ENCODE measurements at places on chromosomes 2 and 18. TPM values are rescaled to one million over a fixed set of nuclear protein-coding genes. Genes with fewer than 3 reads are reported as not detected.

DNA sequence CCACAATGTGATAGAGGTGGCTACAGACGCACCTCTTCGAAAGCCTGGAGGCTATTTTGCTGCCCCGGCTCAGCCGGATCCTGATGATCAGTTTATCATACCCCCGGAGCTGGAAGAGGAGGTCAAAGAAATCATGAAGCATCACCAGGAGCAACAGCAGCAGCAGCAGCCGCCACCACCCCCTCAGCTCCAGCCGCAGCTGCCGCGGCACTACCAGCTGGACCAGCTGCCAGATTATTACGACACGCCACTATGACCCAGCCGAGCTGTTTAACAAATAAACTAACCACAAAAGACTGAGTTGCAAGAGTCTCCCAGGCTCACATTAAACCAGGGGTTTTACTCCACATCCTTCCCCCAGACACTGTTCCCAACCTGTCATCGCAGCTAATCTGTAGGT lies 263.8 kb downstream of the PHLPP1 start:
- DNase-seq: peak; percentile 31

GRCh38 chr2:118853651-118854291 lies 6.3 kb upstream of the EN1 start:
- DNase-seq: no peak

GRCh38 chr2:9972621-9973479 lies 21.4 kb downstream of the GRHL1 start:
- DNase-seq: no peak

GRCh38 chr2:64283641-64284361 lies 139.6 kb upstream of the PELI1 start:
- no peak for DNase-seq

DNA sequence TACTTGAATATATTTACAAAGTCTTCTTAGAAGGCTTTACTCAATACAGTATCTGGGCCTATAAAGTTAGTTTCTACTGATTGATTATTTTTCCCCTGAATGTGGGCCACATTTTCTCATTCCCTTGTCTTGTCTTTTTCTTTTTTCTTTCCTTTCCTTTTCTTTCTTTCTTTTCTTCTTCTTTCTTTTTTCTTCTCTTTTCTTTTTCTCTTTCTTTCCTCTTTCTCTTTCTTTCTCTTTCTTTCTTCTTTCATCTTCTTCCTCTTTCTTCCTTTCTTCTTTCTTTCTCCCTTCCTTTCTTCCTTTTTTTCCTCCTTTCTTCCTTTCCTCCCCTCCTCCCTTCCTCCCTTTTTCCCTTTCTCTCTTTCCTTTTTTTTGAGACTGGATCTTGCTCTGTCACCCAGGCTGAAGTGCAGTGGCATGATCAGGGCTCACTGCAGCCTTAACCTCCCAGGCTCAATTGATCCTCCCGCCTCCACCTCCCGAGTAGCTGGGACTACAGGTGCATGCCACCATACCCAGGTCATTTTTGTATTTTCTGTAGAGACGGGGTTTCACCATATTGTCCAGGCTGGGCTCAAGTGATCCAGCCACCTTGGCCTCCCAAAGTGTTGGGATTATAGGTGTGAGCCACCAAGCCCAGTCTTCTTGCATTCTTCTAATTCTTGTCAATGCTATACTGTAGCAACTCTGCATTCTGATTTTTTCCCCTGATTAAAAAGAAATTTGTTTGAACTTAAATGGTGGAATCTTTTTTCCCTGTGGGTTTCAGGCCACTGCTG lies 133.1 kb upstream of the FBXO11 start:
- DNase-seq: no peak

- DNase-seq: no peak
Observed at GRCh38 chr2:223865124-223865523, 27.7 kb upstream of the AP1S3 start.

DNA sequence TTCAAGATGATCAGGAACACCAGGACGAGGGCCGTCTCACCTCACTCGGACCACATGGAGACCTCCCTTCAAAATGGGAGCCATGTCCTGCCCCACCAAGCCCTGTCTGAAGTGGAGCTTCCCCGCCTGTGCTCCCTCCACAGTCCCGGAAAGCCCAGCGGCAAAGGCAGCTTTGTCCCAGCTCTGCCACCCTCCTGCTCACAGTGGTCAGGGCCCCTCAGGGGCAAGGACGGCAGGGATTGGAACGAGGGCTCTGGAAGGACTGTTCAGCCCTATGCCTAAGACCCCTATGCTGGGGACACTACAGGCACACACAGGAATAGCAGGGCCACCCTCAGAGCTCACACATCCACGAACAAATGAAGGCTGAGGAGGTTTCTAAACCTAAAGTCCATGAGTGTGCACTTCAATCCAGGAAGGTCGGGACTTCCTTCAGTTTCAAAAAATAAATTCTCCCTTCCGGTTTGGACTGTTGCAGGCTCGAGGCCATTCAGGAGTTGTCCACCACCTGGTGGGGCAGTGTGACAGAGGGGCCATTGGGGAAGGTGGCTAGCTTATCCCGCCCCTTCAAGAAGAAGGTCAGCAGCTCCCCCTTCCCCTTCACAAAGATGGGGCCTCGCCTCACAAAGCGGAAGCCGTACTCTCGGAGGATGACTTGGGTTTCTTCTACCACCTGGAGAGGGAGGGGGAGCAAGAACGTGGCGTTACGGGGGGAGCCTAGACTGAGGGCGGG lies 26.4 kb downstream of the CENPO start:
- no peak for DNase-seq

The UGT1A1 gene
- 7.0 TPM for total RNA-seq

DNA sequence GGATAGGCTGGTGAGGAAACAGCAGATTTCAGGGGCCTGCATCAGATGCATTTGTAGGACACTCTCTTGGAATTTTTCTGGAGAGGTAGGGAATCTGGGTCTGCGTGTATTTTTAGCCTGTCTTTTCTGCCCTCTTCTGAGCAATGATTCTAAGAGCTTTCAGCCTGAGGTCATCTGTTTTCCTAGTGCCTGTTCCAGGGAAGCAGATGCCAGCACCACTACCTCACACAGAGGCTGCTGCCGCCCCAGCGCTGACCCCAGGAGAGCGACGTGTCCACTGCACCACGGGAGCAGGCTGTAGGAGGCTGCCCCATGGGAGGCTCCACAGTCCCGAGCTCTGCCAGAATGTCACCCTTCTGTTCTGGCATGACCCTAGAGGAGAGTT lies 316.5 kb downstream of the CYP26B1 start:
- DNase-seq: no peak

The AQP4 gene
- total RNA-seq: not detected

GRCh38 chr2:3112553-3112952 lies 265.1 kb downstream of the EIPR1 start:
- no peak for DNase-seq

DNA sequence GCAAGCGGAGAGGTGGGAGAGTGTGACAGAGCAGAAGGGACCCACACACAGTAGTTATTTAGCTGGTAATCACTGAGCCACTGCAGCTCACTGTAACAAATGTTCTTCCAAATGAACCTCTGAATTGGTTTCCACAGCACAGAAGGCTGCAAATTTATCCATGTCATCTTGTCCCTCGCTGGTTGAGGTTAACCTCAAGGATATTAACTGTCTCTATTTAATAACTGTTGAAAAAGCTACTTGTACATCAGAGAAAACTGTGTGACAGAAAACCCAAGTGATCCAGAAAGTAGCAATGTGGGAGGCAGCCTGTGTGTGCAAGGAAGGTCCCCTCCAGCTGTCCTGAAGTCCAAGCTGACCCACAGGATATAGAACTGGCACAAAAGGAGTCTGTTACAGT lies 153.6 kb downstream of the DSEL start:
- DNase-seq: no peak

The UGT1A5 gene
- 2.1 TPM for total RNA-seq

The CYP26B1 gene
- total RNA-seq: 2.5 TPM

- no peak for DNase-seq
Observed at GRCh38 chr2:114009205-114009944, 119.5 kb downstream of the ACTR3 start.

DNA sequence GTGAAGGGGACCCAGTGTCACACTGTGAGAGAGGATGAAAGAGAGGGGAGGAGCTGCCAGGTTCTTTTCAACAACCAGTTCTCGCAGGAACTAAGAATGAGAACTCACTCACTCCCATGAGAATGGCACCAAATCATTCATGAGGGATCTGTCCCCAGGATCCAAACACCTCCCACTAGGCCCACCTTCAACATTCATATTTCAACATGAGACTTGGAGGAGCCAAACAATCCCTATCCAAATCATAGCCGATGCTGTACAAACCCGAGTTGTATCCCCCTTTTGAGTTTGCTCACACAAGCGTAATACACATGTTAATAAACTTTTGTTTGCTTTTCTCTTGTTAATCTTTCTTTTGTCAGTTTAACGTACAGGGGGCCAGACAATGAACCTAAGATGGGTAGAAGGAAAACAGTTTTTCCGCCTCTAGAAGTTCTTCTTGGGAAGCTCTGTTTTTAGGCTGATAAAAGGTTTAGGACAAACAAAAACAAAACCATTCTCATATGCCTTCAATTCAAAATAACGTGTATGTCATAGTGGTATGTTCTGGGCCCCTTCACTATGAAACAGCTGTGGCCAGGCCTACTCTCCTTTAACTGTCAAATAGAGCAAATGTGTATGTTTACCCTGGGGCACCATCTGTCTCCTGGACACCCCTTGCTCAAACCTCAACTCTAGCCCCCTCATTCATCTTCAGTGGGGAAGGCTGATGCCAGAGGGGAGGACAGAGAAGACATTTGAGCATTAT lies 9.1 kb upstream of the TMEM37 start:
- DNase-seq: no peak

The ICOS gene
- 0.36 TPM for total RNA-seq

The SFT2D3 gene
- 8.8 TPM for total RNA-seq

DNA sequence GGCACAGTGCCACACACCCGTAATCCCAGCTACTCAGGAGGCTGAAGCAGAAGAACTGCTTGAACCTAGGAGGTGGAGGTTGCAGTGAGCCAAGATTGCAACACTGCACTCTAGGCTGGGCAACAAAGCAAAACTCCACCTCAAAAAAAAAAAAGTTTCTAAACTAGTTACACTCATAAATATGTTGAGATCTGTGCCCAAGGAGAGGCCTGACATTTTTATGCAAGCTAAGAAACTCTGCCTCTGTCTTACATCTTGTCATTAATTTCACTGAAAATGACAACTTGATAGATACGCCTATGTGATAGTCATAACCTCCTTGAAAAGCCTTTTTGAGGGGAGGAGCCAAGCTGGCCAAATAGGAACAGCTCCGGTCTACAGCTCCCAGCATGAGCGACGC lies 412.7 kb downstream of the STK39 start:
- no peak for DNase-seq

DNA sequence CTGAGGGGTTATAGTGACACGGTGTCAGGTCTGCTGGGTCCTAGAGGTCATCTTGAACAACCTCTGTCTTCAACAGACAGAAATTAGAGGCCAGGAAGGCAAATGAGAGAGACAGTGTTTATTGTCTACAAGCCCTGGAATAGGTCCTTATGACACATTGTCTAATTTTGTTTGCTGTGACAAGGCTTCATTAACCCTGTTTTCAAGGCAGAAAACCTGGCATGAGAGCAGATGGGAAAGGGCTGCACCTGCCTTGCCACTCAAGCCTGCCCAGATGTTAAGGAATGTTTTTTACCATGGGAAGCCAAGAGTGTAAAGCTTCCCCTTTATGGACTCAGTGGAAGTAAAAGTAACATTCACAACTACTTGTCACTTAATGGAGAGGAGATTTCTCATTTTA lies 275.3 kb downstream of the KCNS3 start:
- DNase-seq: no peak

GRCh38 chr2:96090196-96090926 lies 26.0 kb downstream of the ADRA2B start:
- no peak for DNase-seq

DNA sequence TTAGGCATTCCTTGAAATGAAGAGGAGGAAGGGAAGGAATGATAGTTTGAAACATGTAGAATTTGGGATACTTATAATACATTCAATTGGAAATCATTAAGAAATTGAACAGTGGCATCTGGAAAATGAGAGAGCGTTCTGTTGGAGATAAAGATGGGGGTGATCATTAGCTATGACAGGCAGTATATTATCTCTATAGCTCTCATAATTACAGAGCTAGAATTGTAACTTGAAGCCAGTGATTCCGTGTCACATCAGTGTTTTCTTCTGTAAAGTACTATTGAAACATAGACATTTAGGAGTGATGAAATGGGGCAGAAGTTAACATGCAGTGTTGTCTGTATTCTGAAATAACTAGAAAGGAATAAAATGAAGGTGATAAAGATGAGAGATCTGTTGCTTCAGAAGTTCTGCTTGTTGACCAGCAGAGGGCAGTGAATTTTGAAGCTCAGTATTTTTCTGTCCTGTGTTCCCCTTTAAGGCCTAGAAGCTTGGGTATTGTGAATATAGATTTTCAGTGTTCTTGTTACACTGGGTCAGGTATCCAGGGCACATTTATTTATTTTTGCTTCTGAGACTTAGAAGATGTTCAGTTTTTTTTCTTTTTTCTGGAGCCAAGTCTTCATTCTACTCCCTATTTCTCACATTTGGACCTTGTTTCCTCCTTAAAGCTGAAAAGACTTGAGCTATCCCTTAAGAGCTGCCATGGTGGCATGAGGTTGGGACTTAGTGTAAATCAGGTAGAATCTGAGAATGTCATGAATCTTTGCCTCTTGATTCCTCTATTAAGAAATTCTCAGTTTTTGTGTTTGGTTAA lies 157.4 kb downstream of the TAF4B start:
- no peak for DNase-seq

- DNase-seq: no peak
Observed at GRCh38 chr18:78768656-78769501, 210.7 kb upstream of the SALL3 start.
